ENCODE measurements at places on chromosomes 7 and 10.

DNA sequence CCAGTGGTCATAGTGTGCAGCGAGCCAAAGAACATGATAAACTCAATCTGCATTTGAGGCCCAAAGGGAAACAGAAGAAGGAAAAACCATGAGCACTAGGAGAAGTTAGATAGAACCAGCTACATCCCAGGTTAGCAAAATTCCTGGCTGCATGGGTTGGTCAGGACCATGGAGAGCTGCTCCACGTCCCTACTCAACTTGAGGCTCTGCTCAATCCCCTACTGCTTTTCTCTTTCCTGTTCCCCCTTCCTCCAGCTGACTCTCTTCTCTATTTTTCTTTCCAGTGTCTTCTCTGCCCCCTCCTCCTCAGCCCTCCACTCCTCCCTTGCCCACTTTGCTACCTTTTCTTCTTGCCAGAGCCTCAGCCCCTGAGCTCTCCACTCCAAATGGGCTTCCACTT lies 21.9 kb upstream of the VSIR start:
- DNase-seq: no peak

DNA sequence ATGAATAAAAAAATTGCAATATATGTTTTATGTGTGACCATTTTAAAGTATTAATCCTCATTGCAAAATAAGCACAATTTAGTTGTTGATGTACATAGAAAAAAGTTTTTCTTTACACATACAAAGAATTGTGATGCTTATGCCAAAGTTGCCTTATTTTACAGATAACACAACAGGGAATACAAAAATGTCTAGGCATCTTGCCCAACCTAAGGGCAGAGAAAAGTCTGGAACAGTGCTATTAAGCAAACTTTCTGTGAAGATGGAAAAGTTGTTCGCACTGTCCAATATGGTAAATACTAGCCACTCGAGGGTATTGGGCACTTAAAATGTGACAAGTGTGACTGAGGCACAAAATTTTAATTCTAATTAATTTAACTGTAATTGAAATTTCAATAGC lies 190.2 kb upstream of the HGF start:
- no peak for DNase-seq

- DNase-seq: no peak
Measured at GRCh38 chr7:22318376-22318775, 38.6 kb downstream of the RAPGEF5 start.

GRCh38 chr7:139575338-139575680 lies 51.8 kb downstream of the CLEC2L start:
- DNase-seq: no peak

- DNase-seq: no peak
Measured at GRCh38 chr7:40786909-40787308, 652.1 kb downstream of the SUGCT start.

GRCh38 chr7:104921596-104921995 lies 92.4 kb upstream of the KMT2E start:
- no peak for DNase-seq

GRCh38 chr7:140008755-140009610 lies 53.8 kb downstream of the PARP12 start:
- no peak for DNase-seq

DNA sequence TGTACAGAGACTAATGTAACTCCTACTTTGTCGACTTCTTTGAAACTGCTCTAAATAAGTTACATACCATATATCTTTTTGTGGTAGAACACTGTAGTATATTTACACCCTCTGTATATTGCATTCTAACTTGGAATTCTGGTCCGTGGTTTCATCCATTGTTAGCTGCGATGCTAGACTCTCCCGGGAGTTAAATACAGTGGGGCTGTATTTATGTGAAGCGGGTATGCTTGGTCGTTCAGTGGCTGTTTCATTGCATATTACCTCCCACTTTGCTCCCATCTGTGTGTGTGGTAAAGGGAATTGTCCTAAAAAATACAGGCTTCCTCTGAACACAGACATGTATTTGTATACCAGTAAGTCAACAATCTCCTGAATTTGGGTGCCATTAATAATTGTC lies 231.1 kb downstream of the SLC25A13 start:
- DNase-seq: no peak

Data from inflammatory macrophage treated with lipopolysaccharide for 1 hour (primary cell).